ENCODE measurements at places on chromosomes 1 and 21.
A peak's percentile ranks its signal among the peaks of the same experiment; 100 is the strongest.

- DNase-seq = peak; percentile 73
These were observed 13.9 kb upstream of the CAMK1G start for GRCh38 chr1:209569455-209570207.

- no peak for DNase-seq
These were observed 917 bp downstream of the ETNK2 start for GRCh38 chr1:204150702-204151551.

DNA sequence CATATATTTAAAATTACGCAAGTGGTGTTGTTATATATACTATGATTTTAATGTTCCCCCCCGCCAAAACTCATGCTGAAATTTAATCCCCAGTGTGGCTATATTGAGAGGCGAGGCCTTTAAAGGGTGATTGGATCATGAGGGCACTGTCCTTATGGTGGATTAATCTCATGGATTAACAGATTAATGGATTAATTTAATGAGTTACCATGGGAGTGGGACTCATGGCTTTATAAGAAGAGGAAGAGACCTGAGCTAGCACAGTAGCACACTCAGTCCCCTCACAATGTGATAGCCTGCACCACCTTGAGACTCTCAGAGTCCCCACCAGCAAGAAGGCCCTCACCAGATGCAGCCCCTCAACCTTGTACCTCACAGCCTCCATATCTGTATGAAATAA is 34.8 kb downstream of the C1orf198 start:
- no peak for DNase-seq

- no peak for DNase-seq
These were observed 28.3 kb upstream of the PPM1J start for GRCh38 chr1:112743174-112744008.

DNA sequence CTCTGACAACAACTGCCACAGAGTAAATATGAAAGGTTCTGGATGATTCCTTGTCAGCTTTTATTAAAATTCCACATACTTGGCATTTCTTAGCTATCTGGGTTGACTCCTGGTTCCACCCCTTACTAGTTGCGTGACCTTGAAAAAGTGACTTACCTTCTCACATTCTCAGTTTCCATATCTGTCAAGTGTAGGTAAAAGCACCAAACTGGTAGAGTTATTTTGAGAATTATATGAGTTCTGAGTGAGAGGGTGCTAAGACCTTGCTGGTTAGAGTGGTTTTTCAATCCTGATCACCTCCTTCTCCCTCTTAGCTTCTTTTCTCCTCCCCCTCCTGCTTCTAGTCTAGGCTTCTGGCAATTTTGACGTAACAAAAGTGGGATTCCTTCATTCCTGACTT is 83.4 kb upstream of the ABCD3 start:
- no peak for DNase-seq

GRCh38 chr1:201164645-201165044 is 10.4 kb upstream of the TMEM9 start:
- DNase-seq = no peak

DNA sequence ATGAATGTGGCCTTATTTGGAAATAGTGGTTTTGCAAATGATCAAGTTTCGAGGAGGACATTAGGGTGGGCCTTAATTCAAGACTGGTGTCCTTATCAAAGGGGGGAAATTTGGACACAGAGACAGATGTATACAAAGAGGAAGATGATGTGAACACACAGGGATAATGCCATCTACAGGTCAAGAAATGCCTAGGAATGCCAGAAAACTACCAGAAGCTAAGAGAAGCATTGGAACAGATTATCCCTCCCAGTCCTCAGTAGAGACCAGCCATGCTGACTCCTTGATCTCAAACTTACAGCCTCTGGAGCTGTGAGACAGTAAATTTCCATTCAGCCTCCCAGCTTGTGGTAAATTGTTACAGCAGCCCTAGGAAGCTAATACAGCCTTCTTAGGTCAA is 151.4 kb downstream of the PTGER3 start:
- no peak for DNase-seq
